ENCODE measurements at places on chromosomes 16 and 17.

- DNase-seq = no peak
These were observed 339.5 kb downstream of the HS3ST4 start for GRCh38 chr16:26031286-26031685.

GRCh38 chr16:57341062-57341440 is 17.5 kb upstream of the CCL22 start:
- no peak for DNase-seq

GRCh38 chr17:79838522-79839274 is 542 bp downstream of the CBX4 start:
- peak; percentile 89 for DNase-seq

- DNase-seq = no peak
These were observed 9.5 kb downstream of the CYB561 start for GRCh38 chr17:63436523-63437110.

GRCh38 chr17:6753546-6753945 is 2.3 kb upstream of the XAF1 start:
- DNase-seq = no peak

DNA sequence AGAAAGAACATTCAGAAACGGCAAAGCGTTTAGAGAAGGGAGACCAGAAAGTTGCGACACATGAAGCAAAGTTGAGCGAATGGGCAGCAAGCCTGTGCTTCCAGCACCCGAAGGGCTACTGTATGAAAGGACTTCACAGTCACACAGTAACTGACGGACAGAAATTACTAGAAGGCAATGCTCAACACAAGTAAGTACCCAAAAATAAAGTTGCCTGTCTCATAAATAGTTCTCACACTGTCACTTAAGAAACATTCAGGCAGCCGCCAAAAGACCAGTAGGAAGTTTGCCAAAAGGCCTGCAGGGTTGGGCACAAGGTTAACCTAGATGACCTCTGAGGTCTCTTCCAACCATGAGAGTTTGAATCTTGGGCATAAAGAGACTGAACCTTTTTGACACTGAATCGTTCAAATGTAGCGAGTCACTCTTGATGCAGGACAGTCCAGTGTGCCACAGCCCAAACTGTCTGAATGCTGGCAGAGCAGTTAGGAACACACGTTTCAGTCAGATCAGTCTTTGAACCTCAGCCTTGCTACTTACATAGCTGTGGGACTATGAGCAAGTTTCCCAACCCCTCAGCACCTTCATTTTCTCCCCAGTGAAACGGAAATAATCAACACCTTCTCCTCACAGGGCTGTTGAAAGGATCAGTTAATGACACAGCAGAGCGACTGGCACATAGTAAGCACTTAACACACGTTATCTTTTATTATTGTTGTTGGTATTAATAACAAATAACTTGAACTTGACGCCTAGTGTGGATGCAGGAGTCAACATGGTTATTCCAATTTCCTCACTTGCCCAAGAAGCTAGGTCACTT is 10.4 kb downstream of the NCBP3 start:
- DNase-seq = no peak

DNA sequence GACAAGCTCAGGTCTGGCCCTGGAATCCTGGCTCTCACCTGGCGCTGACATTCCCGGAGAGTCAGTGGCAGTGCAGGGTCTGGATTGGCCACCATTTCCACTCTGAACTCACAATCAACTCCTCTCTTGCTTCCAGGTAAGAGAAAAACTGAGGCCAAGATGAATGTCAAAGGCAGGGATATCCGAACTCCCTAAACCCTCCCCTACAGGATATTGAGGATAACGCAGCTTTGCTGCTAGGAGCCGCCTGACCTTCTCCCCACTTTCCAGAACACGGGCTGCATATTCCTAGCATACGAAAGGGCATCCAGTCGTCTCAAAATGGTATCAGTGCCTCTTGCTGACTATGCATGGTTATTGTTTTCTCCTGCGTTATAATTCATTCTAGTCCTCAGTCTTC is 473.4 kb downstream of the SOX9 start:
- DNase-seq = no peak
